T follicular helper cell (primary cell): ENCODE measurements at places on chromosomes 3 and 15.

GRCh38 chr3:132867956-132868355, 145.7 kb upstream of the NPHP3 start:
- no peak for DNase-seq

GRCh38 chr15:41018534-41018933, 65.3 kb downstream of the CHAC1 start:
- DNase-seq, result no peak

DNA sequence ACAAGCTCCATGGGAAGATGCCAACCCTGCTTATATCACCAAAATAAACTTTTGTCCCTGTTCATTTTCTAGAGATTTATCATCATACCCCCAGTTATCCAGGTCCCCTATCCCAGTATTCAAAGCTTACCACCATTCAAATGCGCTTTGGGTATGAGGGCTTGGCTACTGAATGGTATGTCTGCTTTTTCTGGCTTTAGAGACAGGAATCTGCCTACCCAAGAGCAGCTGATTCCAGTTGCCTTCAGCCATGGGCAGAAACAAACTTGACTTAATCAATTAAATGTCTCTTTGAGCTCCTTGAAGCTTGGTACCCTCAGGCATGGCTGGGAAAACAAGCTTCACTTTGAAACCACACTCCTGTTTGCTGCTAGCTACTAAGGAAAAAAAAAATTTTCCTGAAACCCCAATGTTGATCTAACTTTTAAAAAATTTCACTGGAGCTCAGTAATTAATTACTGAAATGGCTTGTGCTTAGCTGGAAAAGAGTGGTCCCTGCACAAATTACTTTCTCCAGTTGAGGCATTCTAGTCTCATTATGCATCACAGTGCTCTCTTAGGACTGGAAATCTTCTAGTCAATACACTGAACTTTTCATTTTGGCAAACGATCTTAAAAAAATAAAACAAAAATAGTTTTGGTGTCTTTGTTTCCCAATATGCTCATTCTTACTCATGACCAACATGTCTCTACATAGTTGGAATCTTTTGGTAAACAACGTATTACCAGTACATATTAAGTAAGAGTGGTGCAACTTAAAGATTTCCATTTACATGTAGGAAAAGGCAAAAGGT, 242.8 kb downstream of the DTWD1 start:
- no peak for DNase-seq

GRCh38 chr3:15528854-15529537, 7.5 kb upstream of the COLQ start:
- DNase-seq, result no peak

GRCh38 chr3:184570489-184570888, 8.9 kb downstream of the EPHB3 start:
- DNase-seq, result no peak

- no peak for DNase-seq
Measured at GRCh38 chr3:194119831-194120590, 15.9 kb upstream of the HES1 start.

- no peak for DNase-seq
Measured at GRCh38 chr3:194773771-194774455, 88.2 kb downstream of the FAM43A start.

DNA sequence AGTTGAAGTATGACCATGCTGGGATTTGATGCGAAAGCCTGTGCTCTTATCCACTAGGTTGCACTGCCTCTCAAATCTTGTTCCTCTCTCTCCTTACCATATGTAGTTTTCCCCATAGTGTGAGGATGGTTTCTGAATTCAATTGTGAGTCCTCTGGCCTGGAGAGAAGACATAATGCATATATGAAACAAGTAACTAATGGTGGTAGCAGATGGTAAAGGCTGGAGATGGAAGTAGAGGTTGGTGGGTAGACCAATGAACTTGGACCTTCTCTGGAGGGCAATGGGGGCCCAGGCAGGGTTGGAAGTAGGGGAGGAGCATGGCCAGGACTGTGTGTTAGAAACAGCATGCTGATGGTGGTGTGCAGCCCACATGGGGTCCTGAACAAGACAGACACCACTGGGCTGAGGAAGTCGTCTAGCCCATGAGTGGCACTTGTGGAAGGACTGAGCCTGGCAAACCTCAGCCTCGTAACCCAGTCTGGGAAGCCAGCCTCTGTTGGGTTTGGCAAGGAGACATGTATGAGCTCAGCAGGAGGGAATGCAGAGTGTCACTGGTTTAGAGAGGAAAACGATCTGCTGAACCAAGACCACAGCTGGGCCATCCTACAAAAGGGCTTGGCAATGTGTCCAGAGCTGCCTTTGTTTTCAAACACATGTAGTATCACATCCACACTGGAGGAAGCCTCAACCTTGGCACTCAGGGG, 18.5 kb upstream of the LMCD1 start:
- DNase-seq, result no peak

- no peak for DNase-seq
Measured at GRCh38 chr3:127749787-127750225, 72.5 kb downstream of the MGLL start.

GRCh38 chr3:40765884-40766283, 241.1 kb downstream of the ZNF621 start:
- DNase-seq, result no peak

- no peak for DNase-seq
Measured at GRCh38 chr15:61729646-61730045, 330.6 kb downstream of the VPS13C start.

DNA sequence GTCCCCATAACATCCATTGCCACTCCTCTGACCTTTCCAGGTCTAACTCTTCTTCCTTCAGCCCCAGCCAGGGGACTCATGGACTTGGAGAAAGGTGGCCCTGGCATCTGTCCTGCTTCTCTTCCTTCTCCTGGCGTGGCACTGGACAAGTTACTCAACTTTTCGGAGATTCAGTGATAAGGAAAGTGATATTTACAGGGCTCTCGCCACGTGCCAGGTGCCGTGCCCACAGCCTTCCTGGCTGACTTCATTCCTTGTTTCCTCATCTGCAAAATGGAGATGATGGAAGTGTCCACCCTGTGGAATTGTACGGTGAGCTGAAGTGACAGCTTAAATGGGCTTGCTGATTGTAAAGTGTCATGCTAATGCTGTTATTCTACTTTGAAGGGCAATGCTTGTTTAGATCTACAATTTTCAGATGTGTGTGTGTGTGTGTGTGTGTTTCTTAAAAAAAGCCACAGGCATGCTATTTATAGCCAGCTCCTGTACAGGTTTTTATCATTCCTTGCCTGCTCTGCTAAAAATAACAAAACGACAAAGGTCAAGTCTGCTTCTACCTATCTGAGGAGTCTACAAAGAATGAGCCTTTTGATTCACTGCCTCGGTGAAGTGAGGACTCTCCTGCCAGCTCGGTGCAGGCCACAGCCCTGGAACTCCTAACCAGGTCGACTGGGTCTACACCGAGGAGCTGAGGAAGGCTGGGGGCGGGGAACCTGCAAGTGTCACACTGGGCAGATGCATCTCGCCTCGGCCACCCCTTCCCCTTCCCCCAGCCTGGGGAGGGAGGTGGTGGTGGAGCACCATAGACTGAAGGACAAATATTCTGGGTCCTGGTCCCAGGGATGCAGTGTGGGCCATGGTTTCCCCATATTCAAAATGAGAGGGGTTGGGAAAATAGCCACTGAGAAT, 11.4 kb upstream of the ATP2B2 start:
- no peak for DNase-seq

DNA sequence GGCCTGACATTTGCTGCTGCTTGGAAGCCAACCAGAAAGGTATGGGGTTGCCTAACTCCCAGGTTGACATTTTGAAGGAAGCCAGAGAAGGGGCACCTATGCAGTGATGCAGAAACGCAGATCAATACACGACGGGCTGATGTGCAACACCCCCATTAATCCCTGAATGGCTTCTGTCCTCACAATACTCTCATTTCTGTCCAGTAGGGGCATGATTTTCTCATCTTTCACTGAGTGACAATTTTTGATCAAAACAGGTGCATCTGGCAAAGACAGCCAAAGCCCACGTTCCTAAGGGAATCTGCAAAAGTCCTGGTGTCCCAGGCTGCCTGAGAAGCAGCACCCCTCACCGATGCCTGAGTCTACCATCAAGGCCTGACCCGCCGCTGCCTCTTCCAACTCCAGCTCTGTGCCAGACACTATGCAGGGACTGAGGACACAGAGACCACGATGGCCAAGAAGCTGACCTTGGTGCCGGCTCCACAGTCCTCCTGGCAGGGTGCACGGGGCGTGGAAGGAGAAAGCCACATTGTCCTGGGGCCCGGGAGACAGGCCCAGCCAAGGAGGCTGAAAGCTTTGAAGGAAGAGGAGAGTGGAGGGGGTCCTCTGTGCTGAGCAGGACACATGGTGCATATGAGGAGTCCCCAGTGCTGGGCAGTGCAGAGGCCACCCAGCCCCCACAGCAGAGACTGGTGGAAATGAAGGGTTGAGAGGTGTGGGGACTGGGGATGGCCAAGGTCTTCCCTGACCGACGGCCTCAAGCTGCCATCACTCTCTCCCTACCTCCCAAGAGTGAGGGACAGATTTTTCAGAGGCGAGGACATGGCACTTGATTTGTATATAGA, 159.6 kb downstream of the NUP210 start:
- DNase-seq, result no peak

DNA sequence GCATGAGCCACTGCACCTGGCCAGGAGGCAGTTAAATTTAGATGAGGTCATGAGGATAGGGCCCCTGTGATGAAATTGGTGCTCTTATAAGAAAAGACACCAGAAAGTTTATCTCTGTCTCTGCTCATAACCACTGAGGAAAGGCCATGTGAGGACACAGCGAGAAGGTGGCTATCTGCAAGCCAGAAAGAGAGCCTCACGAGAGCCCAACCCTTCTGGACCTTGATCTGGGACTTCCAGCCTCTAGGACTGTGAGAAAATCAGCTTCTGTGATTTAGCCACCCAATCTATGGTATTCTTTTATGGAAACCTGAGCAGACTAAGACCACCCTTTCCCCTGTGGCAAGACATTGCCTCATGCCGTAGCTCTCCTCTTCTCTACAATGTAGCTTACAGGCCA, 337.6 kb downstream of the THSD4 start:
- no peak for DNase-seq

GRCh38 chr15:44729408-44730127, 6.8 kb upstream of the TRIM69 start:
- DNase-seq, result no peak

GRCh38 chr3:142975316-142975995, 12.0 kb upstream of the PAQR9 start:
- no peak for DNase-seq

GRCh38 chr15:42118650-42119445, 24.5 kb upstream of the PLA2G4D start:
- no peak for DNase-seq

DNA sequence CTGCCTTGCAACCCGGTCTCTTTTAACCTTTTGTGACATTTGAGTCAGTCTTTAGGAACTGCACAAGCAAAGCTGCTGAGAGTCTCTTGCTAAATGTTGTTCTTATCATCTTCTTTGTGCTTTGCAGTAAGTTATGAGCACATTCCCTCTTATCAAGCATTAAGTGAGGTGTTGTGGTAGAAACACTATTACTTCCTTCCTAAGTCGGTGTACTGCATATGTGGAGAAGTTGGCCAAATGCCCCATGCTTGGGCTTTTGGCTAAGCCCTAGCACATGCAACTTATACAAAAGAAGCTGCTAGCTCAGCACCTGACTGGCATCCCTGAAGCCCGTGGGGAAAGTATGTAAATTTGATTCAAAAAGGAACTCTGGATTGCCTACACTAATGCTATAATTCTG, 136.5 kb upstream of the RBMS3 start:
- DNase-seq, result no peak

DNA sequence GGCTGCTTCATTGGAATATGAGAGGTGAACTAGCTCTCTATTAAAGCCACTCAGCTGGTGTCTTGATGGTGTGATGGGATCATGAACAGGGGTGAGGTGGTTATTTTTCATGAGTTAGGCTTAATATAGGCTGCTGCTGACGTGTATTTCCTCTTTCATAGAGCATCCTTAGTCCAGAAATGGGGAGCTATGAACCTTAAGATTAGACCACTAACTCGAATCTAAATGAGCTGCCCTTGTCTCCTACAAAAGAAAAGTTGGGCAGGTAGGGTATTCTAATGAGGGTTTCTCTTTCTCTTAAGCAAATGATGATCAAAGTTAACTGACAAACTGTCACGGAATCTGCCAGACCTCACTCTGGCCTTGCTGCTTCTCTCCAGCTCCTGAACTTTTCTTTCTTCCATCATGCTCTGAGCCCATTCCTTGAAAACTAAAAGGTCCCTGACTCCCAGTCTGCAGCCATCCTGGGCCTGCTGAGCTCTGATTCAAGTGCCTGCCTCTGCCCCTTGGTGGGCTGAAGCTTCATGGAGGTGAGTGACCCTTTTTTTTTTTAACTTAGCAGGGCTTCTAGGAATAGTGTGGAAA, at the start of gene TRIM69:
Gene TRIM69, plus strand, starts transcription at position 348 of the 585 bp plus-strand sequence. Its CDS starts 177 bp downstream, at position 525.
- no peak for DNase-seq

DNA sequence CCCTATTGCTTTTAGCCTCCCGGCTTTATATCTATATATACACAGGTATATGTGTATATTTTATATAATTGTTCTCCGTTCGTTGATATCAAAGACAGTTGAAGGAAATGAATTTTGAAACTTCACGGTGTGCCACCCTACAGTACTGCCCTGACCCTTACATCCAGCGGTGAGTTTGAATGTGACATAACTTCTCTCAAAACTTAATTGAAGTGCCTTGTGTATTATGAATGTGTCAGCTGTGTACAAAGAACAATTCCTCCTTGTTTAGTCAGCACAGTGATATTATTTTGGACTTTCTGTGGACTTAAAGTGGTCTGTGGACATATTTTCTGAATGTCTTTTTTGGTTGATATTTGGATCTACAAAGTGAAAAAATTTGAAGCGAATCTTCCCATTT, 220 bp downstream of the TP63 start:
- no peak for DNase-seq

DNA sequence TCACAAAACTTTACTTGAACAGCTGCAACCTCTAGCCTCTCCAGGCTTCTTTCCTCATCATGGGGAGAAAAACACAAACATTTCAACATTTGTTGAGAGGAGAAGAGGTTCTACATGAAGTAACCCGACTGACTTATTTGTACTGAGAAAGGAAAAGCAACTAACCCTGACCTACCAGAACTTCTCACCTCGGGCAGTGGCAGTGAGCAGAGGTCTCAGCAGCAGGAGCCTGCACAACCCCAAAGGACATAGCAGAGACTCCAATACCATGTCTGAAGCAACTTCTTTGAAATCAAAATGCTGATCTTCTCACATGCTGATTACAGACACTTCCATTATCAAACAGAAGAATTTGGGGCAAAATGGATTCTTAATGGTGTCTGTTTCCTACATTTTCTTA, 1085.6 kb upstream of the CFAP20DC start:
- DNase-seq, result no peak
